Activated CD8-positive, alpha-beta memory T cell treated with anti-CD3 and anti-CD28 coated beads, Interleukin-2, amount 10 ng/mL, durations not matched to agents 7 days and 5 days (primary cell): ENCODE measurements at places on chromosomes 7 and 10. TPM values are rescaled to one million over a fixed set of nuclear protein-coding genes. Genes with fewer than 3 reads are reported as not detected.

- H3K4me1 ChIP-seq, result no peaks in the 10 kb centered on the region
- no peaks in the 10 kb centered on the region for H3K36me3 ChIP-seq
- no peak overlapping the region for H3K27ac ChIP-seq
- no peak for DNase-seq
Observed at GRCh38 chr7:5452470-5452899, 28.9 kb upstream of the TNRC18 start.

DNA sequence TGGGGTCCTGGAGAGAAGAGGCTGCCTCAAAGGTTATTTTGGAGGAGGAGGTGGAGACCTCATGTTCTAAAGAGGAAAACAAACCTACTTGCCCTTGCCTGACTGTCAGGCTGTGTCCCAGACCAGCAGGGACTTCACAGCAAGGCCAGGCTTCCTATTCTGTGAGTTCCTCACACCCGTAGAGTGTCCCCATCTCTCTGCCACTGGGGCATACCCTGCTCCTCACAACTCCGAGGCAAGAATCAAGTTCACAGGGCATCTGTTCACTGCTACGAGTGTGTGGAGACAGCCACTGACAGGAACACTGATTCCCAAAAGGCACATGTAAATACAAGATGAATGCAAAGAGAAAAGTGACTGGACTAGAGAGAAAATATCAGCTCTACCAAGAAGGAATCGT, 38.0 kb downstream of the PDE1C start:
- H3K27me3 ChIP-seq, result peaks cover 3% of the 10 kb centered on the region
- no peak overlapping the region for H3K4me3 ChIP-seq
- no peak for DNase-seq
- H3K4me1 ChIP-seq, result peaks cover 12% of the 10 kb centered on the region
- H3K27ac ChIP-seq, result no peak overlapping the region

Gene POLR2J2
- total RNA-seq, result 15.4 TPM

Gene CDHR3
- 0.30 TPM for total RNA-seq

DNA sequence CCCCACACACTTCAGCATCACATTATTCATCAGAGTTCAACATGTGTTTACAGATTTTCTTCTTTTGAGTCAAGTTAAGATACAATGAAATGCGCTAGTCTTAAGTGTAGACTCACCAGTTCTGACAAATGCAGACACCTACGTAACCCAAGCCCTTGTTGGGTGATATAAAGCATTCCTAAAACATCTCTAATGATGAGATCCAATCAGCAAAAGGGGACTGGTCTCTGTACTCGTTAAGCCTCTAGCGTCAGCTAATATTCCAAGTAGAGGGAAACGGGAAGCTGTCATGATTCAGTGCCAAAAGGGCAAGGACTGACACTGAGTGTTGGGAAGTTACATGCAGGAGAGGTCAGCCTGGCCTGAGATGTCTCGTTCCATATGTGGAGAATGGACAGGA, 38.7 kb upstream of the TRIL start:
- no peaks in the 10 kb centered on the region for H3K4me1 ChIP-seq
- no peak overlapping the region for H3K4me3 ChIP-seq
- H3K27ac ChIP-seq, result no peak overlapping the region
- peaks cover 15% of the 10 kb centered on the region for H3K27me3 ChIP-seq
- H3K36me3 ChIP-seq, result no peaks in the 10 kb centered on the region
